ENCODE measurements at places on chromosomes 5 and 9.

DNA sequence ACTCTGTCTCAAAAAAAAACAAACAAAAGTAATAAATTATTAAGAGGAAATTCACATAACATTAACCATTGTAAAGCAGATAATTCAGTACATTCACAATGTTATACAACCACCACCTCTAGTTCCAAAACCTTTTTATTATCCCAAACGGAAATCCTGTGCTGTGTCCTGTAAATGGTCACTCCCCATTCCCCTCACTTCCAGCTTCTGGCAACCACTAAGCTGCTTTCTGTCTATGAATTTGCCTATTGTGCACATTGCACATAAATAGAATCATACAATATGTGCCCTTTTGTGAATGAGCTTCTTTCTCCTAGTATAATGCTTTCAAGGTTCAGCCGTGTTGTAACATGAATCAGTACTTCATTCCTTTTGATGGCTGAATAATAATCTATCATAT lies 20.8 kb downstream of the C9orf152 start:
- DNase-seq, result peak; percentile 19

DNA sequence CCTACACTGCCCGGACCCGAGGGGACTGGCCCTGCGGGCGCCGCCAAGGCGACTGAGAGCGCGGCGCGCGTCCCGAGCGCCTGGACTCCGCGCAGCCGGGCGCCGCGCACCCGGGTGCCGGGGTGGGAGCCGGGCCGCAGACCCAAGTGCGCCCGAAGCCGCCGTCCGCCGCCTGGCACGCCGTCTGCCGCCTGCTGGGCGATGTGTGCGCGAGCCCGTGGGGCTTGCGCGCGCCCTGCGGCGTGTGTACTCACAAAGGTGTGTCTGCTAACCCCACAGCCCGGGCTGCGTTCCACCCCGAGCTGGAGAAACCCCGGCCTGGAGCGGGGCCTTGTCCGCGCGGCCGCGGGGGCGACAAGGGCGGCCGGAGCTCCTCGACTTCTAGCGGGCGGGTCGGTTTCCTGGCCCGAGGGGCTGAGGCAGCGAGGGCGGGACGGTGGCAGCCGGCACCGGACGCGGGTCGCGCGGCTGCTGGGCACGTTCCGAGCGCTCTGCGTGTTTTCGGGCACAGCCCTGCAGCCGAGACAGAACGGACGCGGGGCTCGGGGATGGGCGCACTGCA lies 1.1 kb upstream of the ZSWIM6 start:
- DNase-seq, result peak; percentile 79

DNA sequence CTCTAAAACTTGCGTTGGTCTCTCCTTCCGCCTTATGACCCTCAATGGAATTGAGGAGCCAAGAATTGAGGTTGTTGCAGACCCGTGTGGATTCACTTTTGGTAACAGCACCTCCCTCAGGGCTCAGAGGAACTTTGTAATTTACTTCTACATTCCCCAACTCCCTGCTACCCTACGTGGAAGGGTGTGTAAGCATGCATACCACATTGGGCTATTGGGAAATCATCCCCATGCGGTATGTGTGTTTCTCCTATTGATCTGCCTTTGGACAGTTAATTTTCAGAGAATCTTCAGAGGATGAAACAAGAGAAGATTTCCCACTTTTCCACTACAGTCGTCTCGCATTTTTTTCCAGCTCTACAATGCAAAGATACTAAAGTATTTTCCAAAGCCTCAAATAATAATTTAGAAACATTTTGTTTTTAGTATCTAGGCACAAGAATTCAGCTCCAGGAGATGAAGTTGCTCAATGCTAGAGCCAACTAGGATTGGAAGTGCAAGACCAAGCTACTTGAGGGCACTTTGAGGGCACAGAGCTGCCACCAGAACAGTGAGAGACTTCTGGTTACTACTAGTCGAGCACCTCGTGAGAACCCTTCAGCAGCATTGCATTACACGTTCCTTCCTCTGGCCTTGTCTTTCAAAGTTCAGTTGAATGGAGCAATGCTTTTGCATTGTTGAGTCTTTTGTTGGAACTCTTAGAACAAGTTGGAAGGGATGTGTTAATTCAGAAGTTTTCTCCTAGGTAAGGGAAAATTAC lies 3.4 kb downstream of the C1QTNF3 start:
- DNase-seq, result no peak

GRCh38 chr5:1564824-1565736 lies 41.3 kb upstream of the LPCAT1 start:
- DNase-seq, result no peak

DNA sequence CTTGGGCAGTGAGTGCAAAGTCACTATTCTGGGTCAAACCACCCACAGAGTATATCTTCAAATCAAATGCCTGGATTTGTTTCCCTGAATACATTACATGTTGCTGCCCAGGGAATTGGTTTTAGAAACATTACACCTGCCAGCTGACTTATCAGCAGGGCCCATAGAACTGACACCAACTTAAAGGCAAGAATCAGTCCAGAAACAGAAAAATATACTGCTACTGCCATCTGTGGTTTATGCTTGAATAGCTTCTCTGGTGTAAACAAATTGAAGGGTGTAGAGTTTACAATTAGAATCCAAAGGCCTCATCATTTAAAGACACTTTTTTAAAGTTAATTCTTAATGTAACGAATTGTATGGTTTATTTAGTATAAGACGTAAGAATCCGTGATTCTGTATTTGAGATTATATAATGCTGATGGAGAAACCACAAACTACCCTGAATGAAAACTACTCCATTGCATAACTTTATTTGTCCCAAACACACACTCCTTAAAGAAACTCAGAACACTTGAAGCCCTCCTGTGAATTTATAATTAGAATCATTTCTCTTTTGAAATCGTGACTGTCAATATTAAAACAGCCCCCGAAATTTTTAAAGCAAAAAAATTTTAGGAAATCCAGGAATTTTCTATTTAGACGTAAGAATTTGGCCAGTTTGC lies 6.2 kb downstream of the NR6A1 start:
- DNase-seq, result no peak

Data from putamen (tissue), 1 donor.